Stimulated activated CD8-positive, alpha-beta memory T cell treated with anti-CD3 and anti-CD28 coated beads, Interleukin-15, amount 100 ng/mL, for 4 hours (primary cell): ENCODE measurements at places on chromosomes 5 and 9.

DNA sequence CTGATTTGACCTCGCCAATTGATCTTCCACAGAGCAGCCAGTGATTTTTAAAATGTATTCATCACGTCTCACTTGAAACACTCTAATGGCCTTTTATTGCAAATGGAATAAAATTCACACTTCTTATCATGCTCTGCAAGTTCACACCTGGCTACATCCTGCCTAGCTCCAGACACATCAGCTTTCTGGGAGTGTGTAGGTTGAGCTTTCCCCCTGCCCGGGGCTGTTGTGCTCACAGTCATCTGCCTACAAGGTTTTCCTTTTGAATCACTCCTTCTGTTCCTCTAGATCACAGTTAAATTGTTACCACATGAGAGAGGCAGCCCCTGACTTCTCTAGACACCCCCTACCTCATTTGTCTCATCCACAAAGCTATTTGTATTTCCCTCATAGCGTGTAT, 674.5 kb downstream of the PRELID2 start:
- no peak for DNase-seq

- DNase-seq = no peak
Observed at GRCh38 chr9:121662891-121663580, 11.6 kb downstream of the DAB2IP start.

- no peak for DNase-seq
Observed at GRCh38 chr5:173090639-173091038, 34.5 kb downstream of the CREBRF start.

DNA sequence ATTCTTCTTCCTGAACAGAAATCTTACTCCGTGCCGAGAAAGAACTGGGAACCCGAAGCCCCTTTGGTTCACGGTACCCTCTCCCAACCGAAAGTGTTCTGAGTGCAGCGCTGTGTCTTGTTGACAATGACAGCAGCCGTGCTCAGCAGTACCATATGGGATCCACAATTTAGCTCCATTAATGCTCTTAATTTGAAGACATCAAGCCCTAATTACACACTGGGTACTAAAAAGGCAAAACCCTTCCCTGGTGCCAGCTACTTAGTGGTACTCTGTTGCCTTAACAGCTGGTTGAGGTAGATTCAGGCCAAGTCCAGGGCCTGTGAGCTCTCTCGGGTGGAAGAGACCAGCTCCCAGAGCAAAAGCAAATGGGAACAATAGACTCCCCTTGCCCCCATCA, 24.5 kb downstream of the DDX31 start:
- DNase-seq = no peak

DNA sequence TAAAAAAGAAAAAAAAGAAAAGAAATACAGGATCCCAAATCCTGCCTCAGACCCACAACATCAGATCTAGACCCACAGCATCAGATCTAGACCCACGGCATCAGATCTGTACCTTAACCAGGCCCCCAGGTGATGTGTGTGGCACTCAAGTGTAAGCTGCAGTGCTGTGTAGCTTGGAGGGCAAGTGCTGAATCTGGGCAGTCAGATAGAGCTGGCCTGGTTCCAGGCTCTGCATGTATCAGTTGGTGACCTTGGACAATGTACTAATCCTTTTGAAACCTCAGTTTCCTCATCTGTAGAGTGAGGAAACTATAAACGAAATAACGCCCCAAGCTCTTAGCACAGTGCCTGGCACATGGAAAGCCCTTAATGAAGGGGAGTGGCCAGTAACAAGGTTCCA, 16.7 kb downstream of the COL15A1 start:
- no peak for DNase-seq

GRCh38 chr9:91903126-91903911, 46.7 kb downstream of the ROR2 start:
- no peak for DNase-seq

DNA sequence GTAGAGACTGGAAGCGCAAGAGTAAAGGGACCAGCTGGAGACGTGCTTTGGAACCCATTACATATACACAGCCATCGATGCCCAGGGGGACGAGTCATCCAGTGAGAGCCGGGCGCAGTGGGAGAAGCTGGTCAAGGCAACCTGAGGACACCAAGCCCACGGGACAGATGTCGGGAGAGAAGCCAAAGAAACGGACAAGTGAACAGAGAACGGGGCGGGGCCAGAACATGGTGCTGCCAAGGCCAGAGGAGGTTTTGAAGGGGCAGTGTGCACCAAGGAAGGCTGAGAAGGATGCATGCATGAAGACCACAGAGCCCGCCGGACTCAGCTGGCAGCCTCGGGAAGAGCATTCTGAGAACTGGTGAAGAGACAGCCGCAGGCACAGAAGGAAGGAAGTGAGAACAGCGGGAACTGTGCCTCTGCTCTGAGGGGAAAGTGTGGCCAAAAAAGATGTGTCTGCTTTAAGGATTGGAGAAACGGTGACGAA, 20.3 kb downstream of the CAMSAP1 start:
- no peak for DNase-seq

DNA sequence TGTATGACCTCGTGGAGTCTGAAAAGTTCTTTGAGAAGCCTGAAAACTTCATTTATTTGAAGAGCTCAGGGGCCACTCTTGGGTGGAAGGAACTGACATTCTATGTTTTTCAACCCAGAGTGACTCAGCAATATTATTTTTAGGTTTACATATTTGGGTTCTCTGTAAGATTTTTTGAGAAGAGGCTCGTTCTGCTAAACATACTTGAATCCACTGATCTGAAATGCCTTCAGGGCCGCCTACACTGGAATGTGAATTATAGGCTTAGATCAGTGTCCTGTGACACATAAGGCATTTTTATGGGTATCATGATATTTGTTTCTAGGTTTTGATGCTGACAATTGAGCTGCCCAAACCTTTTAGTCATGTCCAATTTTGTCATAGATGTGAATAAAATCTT, 86.2 kb downstream of the PSAT1 start:
- DNase-seq = no peak

DNA sequence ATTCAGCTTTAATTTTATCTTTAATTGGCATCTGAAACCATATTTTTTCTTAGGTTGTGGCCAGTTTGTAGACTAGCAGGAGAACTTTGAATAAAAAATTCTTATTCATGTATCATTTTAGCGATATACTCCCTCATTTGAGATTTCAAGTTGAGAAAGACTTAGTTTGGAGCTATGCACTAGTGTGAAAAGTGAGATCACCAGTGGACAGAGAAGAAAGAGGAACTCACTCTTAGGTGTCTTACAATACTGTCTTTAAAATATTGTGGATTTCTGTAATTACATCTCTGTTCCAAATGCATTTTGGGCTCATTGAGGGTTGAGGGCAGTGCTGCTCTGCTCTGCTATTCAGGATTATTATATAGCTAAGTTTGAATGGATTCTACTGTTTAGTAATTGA, 54.7 kb downstream of the NAA35 start:
- no peak for DNase-seq

GRCh38 chr9:120659209-120659608, 55.1 kb downstream of the MEGF9 start:
- no peak for DNase-seq

- DNase-seq = no peak
Observed at GRCh38 chr9:2029666-2030170, 14.6 kb downstream of the SMARCA2 start.

DNA sequence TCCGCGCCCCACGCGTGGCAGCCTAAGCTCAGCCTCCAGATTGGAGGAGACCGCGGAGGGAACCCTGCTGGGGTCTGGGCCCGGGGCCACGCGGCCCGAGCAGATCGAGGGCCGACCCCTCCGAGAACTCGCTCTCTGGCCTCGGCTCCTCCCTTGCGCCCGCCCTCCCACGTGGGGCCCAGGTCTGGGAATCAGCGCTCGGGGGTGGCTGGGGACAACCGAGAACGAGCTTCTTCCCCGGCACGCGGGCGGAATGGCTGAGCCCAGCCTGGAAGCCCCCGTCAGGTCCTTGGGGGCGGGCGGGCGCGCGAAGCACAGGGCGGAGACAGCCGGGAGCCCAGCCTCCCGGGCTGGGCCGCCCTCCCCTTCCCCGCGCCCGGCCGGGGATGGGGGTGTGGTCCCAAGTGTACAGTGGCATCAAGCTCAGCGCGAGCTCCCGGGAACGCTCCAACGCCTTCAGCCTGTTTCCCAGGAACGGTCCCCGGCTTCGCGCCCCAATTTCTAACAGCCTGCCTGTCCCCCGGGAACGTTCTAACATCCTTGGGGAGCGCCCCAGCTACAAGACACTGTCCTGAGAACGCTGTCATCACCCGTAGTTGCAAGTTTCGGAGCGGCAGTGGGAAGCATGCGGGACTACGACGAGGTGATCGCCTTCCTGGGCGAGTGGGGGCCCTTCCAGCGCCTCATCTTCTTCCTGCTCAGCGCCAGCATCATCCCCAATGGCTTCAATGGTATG, at the start of gene SLC22A4:
SLC22A4 (plus strand) TSS at position 403 of the 736 bp plus-strand sequence; CDS start at position 626, 223 bp downstream.
- peak; percentile 72 for DNase-seq

GRCh38 chr9:96031916-96032534, 156.5 kb downstream of the ERCC6L2 start:
- DNase-seq = no peak

GRCh38 chr9:89474939-89475338, 23.0 kb downstream of the SEMA4D start:
- no peak for DNase-seq

DNA sequence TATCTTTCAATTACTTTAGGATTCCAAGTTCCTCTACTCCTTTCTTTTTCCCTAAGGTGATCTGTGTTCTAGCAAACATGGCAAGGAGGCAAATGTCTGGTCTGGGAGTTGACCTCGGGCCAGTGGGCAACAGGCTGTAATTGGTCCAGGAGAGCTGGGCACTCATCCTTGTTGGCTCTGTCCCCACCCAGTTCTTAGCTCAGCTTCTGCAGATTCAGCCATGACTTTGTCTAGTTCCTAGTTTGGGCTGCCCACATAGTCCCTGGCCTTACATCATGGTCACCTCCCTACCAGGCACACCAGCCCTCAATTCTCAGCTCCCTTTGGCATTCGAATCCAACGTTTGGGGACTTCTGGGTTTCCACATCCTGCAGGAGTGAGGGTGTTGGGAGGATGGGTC, 92.1 kb upstream of the DAP start:
- DNase-seq = no peak

- no peak for DNase-seq
Observed at GRCh38 chr9:130448771-130449603, 4.2 kb downstream of the ASS1 start.

- DNase-seq = no peak
Observed at GRCh38 chr9:96859461-96860198, 5.3 kb upstream of the ZNF782 start.

DNA sequence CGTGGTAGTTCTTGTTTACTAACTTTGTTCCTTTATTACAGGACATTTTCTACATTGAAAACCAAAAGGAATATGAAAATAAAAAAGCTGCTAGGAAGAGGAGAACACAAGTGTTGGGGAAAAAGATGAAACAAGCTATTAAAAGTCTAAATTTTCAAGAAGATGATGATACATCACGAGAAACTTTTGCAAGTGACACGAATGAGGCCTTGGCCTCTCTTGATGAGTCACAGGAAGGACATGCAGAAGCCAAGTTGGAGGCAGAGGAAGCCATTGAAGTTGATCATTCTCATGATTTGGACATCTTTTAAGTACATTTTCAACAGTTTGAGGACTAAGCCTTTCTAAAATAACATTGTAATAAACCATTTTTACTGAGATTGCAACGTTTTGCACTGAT, 23.8 kb downstream of the PHAX start:
- DNase-seq = no peak
